HT1080 (cell line): ENCODE measurements at places on chromosomes 2 and 18.
A peak's percentile ranks its signal among the peaks of the same experiment; 100 is the strongest.

DNA sequence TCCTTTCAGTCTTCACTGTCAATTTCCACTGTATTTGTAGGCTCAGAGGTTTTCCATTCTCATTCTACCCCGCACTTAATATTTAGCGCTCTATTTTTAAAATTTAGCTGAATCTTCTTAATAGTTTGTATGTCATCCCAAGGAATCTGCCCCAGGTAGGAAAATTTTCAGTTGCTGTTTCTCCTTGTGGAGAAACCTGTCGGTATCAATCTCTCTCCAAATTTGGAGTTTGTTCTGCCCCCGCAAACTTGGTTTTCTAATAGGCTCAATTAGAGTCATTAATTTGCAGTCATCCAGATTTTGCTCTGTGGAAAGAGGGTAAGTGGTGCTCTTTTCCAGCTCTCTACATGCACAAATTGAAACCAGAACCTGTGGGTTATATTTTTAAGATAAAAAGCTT lies 87.6 kb downstream of the DNAH6 start:
- DNase-seq, result no peak

DNA sequence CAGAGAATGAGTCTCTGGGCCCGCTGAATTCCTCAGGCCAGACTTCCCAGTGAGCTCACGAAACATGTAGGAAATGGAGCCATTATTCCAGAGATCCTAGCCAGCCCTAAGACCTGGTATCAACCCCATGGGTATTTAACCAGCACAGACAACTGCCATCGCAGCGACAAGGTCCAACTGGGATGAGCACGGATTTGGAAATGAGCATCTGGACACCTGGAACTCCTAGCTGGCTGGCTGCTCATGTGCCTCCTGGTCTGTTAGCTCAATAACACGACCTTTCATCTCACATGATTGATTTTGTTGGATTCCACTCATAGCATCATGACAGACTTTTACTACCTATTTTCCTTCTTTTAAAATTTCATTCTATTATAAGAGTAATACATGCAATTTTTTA lies 51.0 kb downstream of the POU3F3 start:
- no peak for DNase-seq

- DNase-seq, result no peak
These were observed 325.3 kb upstream of the MYT1L start for GRCh38 chr2:2656115-2657011.

- DNase-seq, result no peak
These were observed 135.1 kb upstream of the MYCN start for GRCh38 chr2:15805206-15805605.

- DNase-seq, result peak; percentile 79
These were observed 593 bp upstream of the SDC1 start for GRCh38 chr2:20225294-20226151.
